T-cell (primary cell): ENCODE measurements at places on chromosomes 6 and 20. TPM values are rescaled to one million over a fixed set of nuclear protein-coding genes. Genes with fewer than 3 reads are reported as not detected.

- H3K36me3 ChIP-seq, result no peaks in the 10 kb centered on the region
- H3K4me1 ChIP-seq, result no peaks in the 10 kb centered on the region
- H3K27ac ChIP-seq, result no peak overlapping the region
- no peak overlapping the region for H3K4me3 ChIP-seq
Measured at GRCh38 chr6:152571089-152571488, 66.1 kb downstream of the SYNE1 start.

GRCh38 chr6:135514706-135515105, 17.2 kb upstream of the AHI1 start:
- H3K27ac ChIP-seq, result no peak overlapping the region
- H3K36me3 ChIP-seq, result no peaks in the 10 kb centered on the region
- no peak for DNase-seq
- H3K4me1 ChIP-seq, result no peaks in the 10 kb centered on the region
- H3K27me3 ChIP-seq, result no peaks in the 10 kb centered on the region

DNA sequence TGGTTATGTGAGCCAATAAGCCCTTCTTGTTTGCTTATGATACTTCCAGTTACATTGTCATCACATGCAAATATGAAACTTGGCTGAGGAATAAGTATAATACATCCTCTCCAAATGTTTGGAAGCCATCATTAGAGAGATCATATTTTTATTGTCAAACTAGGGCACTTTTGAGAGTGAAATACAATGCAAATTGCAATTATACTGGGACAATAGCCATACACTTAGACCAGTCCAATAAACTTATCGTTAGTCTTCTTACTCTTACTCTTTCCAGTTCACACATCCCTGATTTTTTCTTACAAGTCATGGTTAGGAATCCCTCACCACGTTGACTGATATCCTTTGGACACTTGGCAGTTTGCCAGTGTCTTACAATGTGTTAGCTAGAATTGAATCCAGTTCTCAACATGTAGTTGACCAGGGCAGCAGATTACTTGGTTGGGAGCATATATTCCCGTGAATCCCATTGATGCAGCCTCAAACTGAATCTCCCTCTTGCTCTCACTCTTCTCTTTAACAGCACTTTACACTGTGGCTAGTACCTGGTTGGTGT, 519.7 kb upstream of the ID4 start:
- H3K4me1 ChIP-seq, result no peaks in the 10 kb centered on the region
- H3K36me3 ChIP-seq, result no peaks in the 10 kb centered on the region
- H3K4me3 ChIP-seq, result no peak overlapping the region
- no peak for DNase-seq

- no peak for DNase-seq
- no peaks in the 10 kb centered on the region for H3K4me1 ChIP-seq
- no peak overlapping the region for H3K4me3 ChIP-seq
- H3K27me3 ChIP-seq, result peaks cover 4% of the 10 kb centered on the region
- H3K27ac ChIP-seq, result no peak overlapping the region
- no peaks in the 10 kb centered on the region for H3K36me3 ChIP-seq
Measured at GRCh38 chr6:17454316-17455005, 61.1 kb downstream of the CAP2 start.

DNA sequence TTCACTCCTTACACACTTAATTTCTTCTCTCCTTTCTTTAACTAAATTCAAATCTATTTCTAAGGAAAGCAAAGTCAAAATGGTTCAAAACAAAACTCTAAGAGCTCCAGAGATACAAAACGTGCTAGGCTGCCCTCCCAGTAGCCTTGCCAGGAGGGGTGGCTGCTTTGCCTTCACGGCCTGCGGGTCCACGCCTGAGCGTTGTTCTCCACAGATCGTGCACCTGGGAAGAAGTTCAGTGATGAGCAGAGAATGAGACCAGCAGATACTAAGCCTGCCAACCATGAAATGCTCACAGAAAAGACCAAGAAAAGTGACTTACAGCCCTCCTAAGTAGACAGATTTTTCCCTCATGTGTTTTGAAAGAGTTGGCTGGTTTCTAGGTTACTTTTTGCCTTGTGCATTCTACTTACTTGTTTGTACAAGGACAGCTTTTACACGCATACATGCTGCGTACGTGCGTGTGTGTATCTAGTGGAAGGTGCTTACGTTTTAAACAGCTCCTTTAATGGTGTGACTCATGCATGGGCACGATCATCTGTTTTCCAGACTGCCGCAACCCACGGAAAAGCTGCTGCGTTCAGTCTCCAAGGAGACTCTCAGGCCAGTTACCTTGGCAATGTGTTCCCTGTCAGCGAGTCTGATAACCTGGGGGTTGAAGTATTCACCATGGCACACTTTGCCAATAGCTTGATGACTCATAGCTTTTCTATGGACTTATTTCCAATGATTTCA, 32.4 kb upstream of the PBOV1 start:
- H3K4me3 ChIP-seq, result no peak overlapping the region
- no peaks in the 10 kb centered on the region for H3K4me1 ChIP-seq
- no peaks in the 10 kb centered on the region for H3K36me3 ChIP-seq
- DNase-seq, result no peak

- no peaks in the 10 kb centered on the region for H3K36me3 ChIP-seq
- H3K4me1 ChIP-seq, result no peaks in the 10 kb centered on the region
- no peak overlapping the region for H3K27ac ChIP-seq
- no peak overlapping the region for H3K4me3 ChIP-seq
- no peaks in the 10 kb centered on the region for H3K27me3 ChIP-seq
Measured at GRCh38 chr6:10362300-10362699, 52.6 kb downstream of the TFAP2A start.

DNA sequence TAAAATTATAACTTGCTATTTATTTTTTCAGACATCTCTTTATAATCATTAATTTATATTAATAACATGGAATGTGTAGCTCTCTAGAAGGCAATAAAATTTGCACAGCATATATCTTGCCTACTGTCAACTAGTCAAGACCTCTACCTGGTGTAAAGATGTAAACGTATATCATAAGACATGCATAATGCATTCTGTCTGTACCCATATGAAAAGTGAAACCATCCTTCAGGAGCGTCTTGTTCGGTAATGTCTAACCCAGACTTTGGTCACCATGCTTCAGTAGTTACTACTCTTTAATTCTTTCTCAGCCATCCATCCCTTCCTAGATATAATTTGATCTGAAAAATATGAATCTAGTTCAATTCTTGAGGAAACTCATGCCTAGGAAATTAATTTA, 21.0 kb downstream of the CEP43 start:
- H3K4me1 ChIP-seq, result no peaks in the 10 kb centered on the region
- H3K27ac ChIP-seq, result no peak overlapping the region
- no peak overlapping the region for H3K4me3 ChIP-seq
- no peaks in the 10 kb centered on the region for H3K27me3 ChIP-seq

DNA sequence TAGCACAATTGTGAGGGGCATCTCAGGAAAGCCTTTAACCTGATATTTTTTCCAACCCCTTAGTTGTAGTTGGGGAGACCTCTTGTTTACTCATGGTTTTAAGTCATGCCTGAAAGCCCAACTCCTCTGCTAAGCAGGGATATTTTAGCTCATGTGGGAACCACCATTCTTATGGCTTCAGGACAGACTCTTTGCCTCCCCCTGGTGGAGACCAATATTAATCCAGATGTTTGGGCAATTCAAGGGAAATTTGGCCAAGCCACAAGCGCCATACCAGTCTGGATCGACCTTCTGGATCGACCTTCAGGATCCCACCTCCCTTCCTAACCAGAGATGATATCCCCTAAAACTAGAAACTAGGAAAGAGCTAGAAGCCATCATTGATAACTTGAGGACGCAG, 211.2 kb downstream of the C6orf118 start:
- H3K4me1 ChIP-seq, result no peaks in the 10 kb centered on the region
- H3K36me3 ChIP-seq, result no peaks in the 10 kb centered on the region
- no peaks in the 10 kb centered on the region for H3K27me3 ChIP-seq
- no peak for DNase-seq

GRCh38 chr6:15089569-15090144, 156.2 kb upstream of the JARID2 start:
- no peaks in the 10 kb centered on the region for H3K27me3 ChIP-seq
- DNase-seq, result no peak
- no peaks in the 10 kb centered on the region for H3K4me1 ChIP-seq
- no peak overlapping the region for H3K27ac ChIP-seq
- no peaks in the 10 kb centered on the region for H3K36me3 ChIP-seq

- no peaks in the 10 kb centered on the region for H3K4me1 ChIP-seq
- DNase-seq, result no peak
- H3K4me3 ChIP-seq, result no peak overlapping the region
- H3K27ac ChIP-seq, result no peak overlapping the region
- H3K27me3 ChIP-seq, result no peaks in the 10 kb centered on the region
Measured at GRCh38 chr6:140857739-140858380, 1274.9 kb upstream of the GJE1 start.

Gene APCDD1L
- total RNA-seq, result not detected

Gene IL17F
- not detected for total RNA-seq

Gene C6orf120
- total RNA-seq, result 28.9 TPM

Gene SCRT2
- not detected for total RNA-seq

Gene DCDC2
- total RNA-seq, result not detected

Gene HTR1B
- not detected for total RNA-seq
